Thymus (tissue), 14 donors: ENCODE measurements at places on chromosomes 16 and 17. TPM values are rescaled to one million over a fixed set of nuclear protein-coding genes. Genes with fewer than 3 reads are reported as not detected.

- no peaks in the 10 kb centered on the region for H3K4me1 ChIP-seq
- DNase-seq = no peak
- no peak overlapping the region for H3K4me3 ChIP-seq
- H3K36me3 ChIP-seq = no peaks in the 10 kb centered on the region
Measured at GRCh38 chr17:18156171-18156975, 27.3 kb upstream of the ALKBH5 start.

TBC1D3 gene
- not detected for total RNA-seq

KRTAP17-1 gene
- total RNA-seq = 0.09 TPM

DNA sequence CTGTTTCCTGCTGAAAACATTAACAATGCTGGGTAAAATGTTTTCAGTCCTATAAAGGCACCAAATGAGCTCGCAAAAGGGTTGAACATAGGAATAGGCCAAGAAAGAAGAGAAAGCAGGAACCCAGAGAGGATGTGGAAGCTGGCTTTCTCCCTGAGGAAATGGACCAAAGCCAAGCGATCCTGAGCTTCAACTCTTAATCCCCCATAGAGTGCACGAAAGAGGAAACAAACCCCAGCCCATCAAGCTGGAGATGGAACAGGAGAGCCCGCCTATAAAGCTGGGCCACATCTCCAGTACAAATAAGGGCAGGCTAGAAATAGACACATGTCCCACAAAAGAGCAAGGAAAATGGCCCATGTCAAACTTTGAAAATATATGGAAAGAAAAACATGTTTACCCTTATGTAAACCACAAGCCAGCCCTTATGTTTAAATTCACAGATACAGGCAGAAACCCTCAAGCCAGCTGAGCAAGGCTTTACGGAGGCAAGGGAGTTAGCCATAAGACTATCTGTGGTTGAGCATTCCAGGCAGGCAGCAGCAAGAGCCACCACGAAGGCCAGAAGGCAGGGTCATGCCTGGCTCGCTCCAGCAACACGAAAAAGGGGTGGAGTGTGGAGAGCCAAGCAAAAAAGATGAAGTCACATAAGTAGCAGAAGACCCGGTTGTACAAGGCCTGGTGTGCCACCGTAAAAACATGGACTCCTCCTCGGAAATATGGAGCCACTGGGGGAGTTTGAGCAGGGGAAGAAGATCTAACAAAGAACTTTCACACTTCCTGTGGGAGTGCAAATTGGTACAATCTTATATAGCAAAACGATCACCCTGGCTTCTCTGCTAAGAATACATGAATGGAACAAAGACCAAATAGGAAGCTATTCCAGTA, 27.8 kb downstream of the COPRS start:
- H3K36me3 ChIP-seq = no peaks in the 10 kb centered on the region

GRCh38 chr17:80962356-80963329, 29.0 kb upstream of the CHMP6 start:
- no peak overlapping the region for H3K4me3 ChIP-seq
- peaks cover 50% of the 10 kb centered on the region for H3K36me3 ChIP-seq
- no peaks in the 10 kb centered on the region for H3K4me1 ChIP-seq

ANKRD40CL gene
- total RNA-seq = not detected
